ENCODE measurements at places on chromosomes 1 and 21.
A peak's percentile ranks its signal among the peaks of the same experiment; 100 is the strongest.

- no peak for DNase-seq
Observed at GRCh38 chr1:14810595-14811361, 212.3 kb downstream of the KAZN start.

DNA sequence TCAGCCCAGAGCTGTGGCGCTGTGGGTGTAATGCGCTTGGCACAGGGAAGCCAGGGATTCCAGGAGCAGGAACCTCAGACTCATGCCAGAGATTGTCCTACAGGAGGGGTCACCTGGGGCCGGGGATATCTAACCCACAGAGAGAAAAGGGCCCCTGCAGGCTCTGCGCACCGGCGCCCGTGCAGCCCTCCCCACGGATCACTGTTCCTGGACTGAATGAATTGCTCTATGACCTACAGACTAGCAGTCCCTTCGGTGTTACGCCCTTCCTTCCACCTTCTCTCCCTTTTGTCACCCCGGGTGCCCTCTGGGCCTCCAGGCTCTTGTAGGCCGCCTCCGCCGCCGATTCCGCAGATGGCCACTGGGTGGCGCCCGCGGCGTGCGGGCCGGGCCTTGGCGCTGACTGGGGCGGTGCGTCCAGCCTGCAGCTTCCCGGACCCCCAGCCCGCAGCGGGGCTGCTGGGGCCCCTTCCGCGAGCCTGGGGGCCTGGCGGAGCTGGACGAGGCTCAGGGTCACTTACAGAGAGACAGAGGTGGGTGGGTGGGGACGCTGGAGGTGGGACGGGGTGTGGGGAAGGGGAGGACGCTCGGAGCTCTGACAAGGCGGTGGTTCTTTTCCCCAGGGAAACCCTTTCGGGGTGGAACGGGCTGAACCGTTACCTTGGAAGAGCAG is 101.3 kb downstream of the IER5 start:
- DNase-seq, result peak; percentile 72

DNA sequence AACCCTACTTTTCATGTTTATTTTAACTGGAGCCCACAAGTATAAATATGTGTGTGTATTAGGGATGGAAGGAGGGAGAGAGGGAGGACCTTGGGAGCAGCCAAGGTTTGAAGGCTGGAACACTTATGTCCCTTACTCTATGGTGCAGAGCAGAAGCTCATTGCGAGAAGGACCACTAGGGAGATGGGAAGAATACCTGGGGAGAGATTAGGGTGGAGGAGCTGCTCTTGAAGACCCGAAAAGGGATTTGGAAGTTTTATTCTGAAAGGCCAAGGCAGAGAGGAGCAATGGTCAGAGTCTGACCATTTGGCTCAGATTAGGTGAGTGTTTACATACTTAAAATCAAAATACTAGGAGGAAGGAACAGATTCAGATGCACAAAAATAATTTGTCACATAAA is 8.1 kb downstream of the CD2 start:
- no peak for DNase-seq

DNA sequence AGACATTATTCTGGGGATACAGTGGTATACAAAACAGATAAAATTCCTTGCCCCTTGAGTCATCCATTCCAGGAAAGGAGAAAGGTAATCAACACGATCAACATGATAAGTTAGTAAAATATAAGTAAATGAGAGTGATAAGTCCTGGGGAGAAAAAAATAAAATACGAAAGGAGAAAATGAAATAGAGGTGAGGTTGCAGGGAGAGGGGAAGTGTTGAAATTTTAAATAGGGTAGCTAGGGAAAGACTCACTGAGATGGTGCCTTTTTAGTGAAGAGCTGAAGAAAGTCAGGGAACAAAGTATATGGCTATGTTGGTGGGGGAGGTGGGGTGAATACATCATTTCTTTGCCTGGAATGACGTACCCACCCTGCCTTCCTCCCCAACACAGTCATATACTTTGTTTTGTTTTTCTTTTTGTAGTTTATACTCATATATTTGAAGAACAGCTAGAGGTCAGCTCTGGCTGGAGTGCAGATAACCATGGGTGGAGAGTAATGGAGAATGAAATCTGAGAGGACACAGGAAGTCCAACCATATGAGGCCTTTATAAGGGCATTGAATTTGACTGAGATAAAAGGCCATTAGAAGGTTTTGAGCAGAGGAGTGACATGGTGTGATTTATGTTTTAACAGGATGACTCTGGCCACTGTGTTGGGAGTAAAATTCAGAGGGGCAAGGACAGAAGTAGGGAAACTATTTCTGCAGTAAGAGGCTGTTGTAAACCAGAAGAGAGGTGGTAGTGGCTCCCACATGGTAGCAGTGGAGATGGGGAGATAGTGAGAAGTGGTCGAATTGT is 54.8 kb downstream of the OSBPL9 start:
- DNase-seq, result no peak

DNA sequence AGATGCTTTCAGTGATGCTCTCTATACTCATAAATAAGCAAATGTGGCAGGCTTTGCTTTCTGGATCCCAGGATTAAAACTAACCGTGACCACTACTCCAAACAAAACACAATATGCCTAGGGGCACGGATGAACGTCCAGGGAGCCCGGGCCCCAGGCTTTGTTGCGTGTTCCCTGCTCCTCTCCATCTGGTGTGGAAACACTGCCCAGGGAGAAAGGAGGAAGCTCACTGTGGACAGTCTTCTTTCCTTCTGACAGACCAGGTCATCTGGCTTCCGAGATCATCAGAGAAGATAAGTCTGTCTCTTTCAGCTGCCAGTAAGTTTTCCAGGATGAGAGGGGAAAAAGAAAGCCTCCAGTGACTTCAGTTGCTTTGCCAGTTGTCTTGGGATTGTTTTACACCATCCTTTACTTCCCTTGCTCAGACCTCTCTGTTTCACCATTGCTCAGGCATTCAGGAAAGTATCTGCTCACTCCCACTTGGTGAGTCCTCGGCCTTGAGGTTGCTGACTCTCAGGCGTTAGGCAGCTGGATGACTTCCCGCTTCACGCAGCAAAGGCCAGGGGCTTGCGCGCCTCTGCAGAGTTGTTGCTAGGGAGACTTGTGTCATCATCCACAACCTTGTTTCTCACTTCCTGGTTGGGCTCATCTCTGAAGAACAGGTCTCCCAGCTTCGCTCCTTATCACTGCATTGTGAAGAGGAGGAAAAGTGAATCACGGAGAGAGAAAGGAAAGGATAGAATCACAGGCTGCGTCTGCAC is 20.6 kb upstream of the PGD start:
- no peak for DNase-seq

Measured in activated T-helper 1 cell treated with Interleukin-2 at 50 U/mL for 16 hours (primary cell).